ENCODE measurements at places on chromosomes 2 and 18.

DNA sequence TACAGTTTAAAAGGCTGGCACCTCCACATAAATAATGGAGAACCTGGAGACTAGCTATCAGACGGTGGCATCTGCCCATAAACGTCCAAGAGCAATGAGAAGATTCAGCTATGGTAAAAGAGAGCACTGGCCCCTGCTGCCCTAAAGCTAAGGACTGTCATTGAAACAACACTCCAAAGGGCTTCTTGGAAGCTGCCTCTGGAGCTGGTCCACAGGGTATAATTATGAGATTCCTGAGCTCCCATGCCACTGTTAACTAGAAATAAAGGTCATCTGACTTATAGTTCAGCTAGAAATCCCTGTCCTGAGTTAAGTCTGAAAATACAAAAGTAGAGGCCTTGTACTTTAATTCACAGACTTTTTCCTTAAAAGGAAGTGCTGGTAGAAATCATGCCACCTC is 39.9 kb upstream of the RBMS1 start:
- DNase-seq, result no peak

DNA sequence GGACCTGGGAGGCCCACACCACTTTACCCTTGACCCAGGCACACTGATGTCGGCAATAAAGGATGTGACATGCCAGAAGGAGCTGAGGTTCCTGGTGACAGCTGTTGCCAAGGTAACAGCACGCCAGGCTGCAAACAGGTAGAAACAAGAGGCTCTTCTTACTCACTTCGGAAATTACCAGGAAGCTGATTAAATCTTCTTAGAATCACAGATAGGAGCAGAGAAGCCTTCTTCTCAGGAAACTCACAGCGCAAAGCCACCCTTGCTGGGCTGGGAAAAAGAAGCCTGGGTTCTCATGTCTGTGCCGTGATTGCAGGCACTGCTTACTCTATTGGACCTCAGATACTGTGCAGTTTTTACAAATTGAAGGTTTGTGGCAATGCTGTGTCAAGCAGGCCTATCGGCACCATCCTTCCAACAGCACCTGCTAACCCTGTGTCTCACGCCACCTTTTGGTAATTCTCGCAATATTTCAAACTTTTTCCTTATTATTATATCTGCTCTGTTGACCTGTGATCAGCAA is 61.0 kb upstream of the TAF1B start:
- DNase-seq, result peak; percentile 96

- no peak for DNase-seq
Measured at GRCh38 chr2:66507673-66508201, 72.8 kb downstream of the MEIS1 start.

DNA sequence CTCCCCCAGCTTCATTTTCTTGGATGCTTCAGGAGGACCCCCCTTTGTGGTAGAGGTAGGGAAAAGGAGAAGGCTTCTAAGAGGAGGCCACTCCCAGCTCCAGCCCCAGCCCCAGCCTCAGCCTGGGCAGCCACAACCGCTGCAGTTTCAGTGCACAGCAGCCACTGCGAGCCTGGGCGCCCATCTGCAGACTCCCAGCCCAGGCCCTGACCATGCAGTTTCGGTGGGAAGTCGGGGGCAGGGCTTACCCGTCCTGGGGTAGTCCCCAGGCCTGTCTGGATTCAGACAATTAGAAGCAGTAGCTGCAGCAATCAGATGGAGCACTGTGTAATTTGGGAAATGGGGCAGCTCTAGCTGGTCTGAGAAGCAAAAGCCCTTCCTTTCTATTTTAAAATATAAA is 28.6 kb downstream of the ITM2C start:
- no peak for DNase-seq

DNA sequence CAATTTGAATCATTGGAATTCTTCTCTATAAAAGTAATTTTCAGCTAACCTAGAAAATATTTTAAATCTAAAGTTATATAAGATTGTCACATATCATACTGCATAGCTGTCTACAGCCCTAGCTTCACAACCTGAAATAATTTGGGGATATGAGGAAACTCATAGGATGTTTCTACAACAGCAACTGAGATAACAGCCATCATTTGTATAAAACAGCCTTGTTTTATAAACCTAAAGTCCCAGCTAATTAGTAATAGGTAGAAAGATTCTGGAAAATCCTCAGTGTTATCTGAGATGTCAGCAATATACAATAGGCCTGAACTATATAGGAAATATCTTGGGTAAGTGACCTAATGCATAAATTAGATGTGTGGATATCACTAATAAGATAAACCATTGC is 47.6 kb upstream of the TSPYL6 start:
- DNase-seq, result no peak

Data from activated CD4-positive, alpha-beta T cell treated with anti-CD3 and anti-CD28 coated beads, Interleukin-2, amount 50 U/mL, for 16 hours (primary cell).